Adrenal gland (tissue), 19 donors: ENCODE measurements at places on chromosomes 2 and 18.
A peak's percentile ranks its signal among the peaks of the same experiment; 100 is the strongest.

- DNase-seq, result peak; percentile 83
These were observed 62.1 kb upstream of the MAPRE2 start for GRCh38 chr18:34978953-34979608.

GRCh38 chr2:142834021-142834420 lies 43.4 kb upstream of the KYNU start:
- no peak for DNase-seq

- no peak for DNase-seq
These were observed 239.4 kb downstream of the KLHL29 start for GRCh38 chr2:23624378-23624777.

- no peak for DNase-seq
These were observed 26.8 kb downstream of the COX7A2L start for GRCh38 chr2:42334220-42334619.

DNA sequence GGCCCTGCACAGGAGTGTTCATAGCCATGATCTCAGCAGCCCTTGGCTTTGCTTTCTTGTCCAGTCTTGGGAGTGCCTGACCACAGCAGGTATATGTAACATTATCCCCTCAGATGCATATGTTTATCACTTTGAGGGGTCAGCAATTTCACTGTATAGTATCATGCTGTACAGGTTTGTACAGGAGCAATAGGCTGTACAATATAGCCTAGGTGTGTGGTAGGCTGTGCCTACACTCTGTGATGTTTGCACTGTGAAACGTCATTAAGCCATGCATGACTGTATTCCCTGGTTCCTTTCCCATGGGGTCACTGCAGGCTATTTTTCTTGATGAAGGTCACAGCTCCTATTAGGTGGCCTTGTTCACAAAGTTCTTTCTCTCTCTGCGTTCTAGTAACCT lies 4.7 kb upstream of the IL36G start:
- no peak for DNase-seq

GRCh38 chr2:84986018-84986417 lies 15.1 kb downstream of the KCMF1 start:
- DNase-seq, result no peak

- DNase-seq, result no peak
These were observed 87.2 kb downstream of the ESCO1 start for GRCh38 chr18:21513292-21513691.

DNA sequence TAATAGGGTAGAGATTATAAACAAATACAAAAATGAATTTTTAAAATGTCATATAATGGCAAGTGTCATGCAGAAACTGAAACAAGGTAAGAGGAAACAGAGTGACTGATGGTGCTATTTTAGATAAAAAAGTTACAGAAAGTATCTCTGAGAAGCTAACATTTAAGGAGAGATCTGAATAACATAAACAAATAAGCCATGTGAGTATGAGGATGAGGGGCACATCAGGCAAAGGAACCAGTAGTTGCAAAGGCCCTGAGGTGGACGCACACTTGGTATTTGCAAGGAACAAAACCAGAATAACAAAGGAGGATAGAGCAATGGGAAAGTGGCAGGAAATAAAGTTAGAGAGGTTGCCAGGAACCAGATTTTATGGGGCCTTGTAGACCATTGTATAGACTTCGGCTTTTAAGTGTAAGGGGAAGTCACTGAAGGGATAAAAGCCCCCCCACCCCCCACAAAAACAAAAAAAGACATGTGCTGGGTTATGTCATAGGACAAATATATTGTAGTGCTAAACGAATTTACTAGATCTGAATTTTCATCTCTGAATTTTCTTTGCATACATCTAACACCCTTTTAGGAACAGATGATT lies 159.2 kb downstream of the DTNB start:
- no peak for DNase-seq

- DNase-seq, result peak; percentile 76
These were observed 72.2 kb downstream of the HDAC4 start for GRCh38 chr2:239328351-239329191.

GRCh38 chr2:216665717-216666116 lies 29.6 kb downstream of the IGFBP5 start:
- no peak for DNase-seq

DNA sequence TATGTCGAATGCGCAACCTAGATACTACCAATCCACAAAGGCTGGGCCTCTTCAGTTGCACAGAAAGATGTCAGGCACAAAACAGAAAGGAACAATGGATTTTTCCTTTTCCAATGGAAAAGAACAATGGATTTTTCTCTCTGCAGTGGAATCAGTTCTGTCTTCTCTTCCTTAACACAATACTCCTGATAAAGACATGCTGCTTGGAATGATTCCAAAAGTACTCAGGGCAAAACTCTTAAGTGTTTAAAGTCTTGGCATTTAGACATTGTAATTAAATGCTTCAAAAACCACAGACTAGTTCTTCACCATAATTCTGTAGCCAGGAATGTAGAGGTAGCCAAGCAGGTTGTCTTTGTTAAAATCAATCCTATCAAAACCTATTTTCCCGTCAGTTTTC lies 46.7 kb upstream of the FLACC1 start:
- DNase-seq, result no peak

GRCh38 chr2:154481336-154481735 lies 217.2 kb upstream of the KCNJ3 start:
- DNase-seq, result no peak
